Caudate nucleus (tissue), 63 donors: ENCODE measurements at places on chromosomes 1 and 21.

DNA sequence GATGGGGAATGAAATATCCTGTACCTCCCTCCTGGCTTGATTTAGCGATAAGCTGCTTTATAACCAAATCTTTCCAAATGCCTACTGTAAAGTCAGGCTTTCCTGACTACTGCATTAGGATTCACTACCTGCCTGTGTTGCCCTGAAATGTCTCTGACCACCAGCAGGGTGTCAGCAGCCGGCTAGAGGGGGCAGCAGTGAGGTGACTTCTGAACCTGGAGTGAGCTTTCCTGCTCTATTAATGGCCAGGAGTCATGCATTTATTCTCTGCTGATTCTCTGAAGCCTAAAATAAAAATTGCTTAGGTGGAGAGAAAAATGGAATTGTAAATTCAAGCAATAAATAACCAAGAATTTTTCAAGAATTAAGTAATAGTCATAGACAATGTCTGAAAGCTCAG lies 2.5 kb downstream of the BACE2 start:
- no peak for DNase-seq

GRCh38 chr1:58896246-58897183 lies 112.7 kb upstream of the JUN start:
- no peak for DNase-seq

GRCh38 chr1:206540044-206540780 lies 32.9 kb downstream of the RASSF5 start:
- peak; percentile 13 for DNase-seq

- DNase-seq = no peak
Measured at GRCh38 chr1:27912429-27912828, 22.4 kb upstream of the SMPDL3B start.

DNA sequence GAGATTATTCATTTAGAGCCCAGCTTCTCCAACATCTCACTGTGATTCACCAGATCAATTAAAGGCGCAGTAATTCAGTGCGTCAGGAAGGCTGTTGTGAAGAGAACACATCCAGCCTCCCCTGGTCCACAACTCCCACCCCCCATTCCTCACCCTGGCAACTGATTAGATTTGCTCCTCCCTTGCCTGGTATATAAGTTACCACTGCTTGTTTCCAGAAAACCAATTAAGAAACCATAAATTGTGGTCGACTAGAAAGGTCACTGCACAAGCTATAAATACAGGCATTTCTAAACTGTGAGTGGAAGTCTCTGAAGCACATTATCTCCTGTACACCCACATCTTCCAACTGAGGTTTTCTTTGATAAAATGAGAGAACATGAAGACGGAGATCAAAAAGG lies 41.9 kb downstream of the FAM163A start:
- no peak for DNase-seq

GRCh38 chr1:16615253-16616252 lies 2.2 kb upstream of the NBPF1 start:
- no peak for DNase-seq
